NCI-H1092 (cell line): ENCODE measurements at places on chromosomes 6 and 20.

- DNase-seq, result no peak
Observed at GRCh38 chr6:51814418-51814817, 273.0 kb downstream of the PKHD1 start.

DNA sequence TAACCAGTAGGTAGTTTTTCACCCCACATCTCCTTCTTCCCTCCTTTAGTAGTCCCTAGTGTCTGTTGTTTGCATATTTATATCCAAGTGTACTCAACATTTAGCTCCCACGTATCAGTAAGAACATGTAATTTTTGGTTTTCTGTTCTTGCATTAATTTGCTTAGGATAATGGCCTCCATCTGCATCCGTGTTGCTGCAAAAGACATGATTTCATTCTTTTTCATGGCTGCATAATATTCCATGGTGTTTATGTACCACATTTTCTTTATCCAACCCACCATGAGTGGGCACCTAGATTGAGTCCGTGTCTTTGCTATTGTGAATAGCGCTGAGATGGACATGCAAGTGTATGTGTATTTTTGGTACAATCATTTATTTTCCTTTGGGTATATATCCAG lies 306.8 kb downstream of the NKAIN2 start:
- DNase-seq, result no peak

- no peak for DNase-seq
Observed at GRCh38 chr6:15849395-15849794, 186.6 kb upstream of the DTNBP1 start.

DNA sequence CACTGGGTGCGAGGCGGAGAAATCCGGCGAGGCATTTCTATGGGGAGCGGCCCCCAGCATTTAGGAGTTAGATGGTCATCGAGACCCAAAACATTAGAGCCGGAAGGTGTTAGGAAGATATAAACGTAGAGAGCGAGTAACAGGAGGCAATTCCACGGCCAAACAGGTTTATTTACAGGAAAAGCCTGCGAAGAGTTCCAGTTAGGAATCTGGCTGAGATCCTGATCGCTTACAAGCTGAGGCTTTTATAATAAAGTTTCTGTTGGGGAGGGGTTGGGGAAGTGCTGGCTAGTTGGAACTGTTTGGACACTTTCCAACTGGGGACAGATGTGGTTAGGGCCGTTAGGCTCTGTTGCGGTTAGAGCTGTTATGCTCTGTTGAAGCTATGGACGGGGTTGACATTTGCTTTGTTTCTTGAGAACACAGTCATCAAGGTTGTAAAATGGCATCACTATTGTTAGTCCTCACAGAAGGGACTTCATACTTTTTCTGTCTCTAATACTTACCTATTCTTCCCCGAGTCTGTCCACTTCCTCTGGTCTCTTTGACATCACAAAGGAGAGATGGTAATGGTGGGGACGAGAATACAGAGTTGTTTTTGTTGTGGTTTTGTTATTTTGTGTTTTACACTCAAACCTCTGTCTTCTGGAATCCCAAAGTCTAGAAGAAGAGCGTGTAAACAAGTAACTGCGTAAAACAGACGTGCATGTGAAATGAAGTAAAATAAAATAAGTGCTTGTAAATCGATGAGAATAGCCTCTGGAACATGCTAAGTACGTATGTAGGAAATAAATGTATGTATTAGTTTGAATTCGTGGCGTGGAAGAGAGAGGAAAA lies 554 bp upstream of the ZSCAN31 start:
- no peak for DNase-seq

GRCh38 chr6:7561153-7561964 lies 19.9 kb downstream of the DSP start:
- DNase-seq, result peak; percentile 18

GRCh38 chr6:140845701-140846100 lies 1287.0 kb upstream of the GJE1 start:
- DNase-seq, result no peak

DNA sequence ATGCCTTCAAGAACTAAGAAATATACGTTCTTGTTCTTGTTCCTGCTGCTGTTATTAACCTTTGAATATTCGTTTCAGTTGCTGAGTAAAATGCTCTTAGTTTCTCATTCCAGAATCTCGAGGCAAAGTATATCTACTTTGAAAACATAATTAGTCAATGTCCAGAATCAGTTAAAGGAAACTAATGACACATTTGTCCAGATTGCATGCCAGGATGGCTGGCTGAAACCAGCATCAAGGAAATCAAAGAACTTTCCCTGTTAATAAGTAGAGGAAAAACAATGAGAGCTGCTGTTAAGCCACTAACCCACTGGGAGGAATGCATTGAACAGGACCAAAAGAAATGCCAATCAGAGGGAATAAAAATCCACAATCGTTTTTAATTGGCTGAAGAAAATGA lies 196.9 kb downstream of the ALDH8A1 start:
- no peak for DNase-seq

- no peak for DNase-seq
Observed at GRCh38 chr20:6057139-6057538, 3.3 kb upstream of the LRRN4 start.

DNA sequence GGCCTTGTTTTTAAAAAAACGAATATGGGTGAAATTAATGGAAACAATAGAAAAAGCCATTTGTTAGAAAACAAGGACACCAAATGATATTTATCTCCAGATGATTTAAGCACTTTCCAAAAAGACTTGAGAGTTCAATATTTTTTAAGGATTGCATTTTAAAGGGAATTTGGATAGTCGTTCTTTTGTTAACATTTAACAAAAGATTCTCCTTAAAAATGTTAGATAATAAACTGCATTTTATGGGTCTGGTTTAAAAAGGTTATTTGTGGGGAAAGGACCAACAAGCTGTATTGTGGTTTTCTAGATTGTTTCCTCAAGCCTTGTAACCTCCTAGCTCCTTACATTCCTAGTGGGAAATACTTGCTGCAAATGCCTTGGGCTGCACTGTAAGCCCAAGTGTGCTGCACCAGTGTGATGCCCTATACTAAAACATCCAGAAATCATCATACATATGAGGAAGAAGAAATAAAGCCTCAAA lies 1.5 kb upstream of the PHIP start:
- DNase-seq, result no peak

GRCh38 chr20:57407541-57407956 lies 16.4 kb downstream of the RBM38 start:
- no peak for DNase-seq

DNA sequence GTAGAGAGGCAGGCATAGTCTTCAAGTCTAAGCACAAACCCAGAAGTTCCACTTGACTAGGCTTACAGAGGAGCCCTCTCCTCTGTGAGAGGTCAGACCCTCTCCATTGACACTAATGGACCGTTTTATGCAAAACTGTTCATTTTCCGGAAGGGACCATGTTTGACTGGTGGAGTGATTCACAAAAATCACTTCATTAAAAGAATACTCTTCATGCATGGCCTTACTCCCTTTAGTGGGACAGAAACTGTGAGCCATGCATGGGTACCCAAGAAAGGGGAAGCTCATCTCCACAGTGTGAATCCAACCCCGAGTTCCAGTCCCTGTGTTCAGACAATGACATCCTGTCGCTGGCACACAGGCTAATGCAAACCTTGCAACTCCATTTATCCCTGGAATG lies 63.2 kb downstream of the OLIG3 start:
- no peak for DNase-seq

DNA sequence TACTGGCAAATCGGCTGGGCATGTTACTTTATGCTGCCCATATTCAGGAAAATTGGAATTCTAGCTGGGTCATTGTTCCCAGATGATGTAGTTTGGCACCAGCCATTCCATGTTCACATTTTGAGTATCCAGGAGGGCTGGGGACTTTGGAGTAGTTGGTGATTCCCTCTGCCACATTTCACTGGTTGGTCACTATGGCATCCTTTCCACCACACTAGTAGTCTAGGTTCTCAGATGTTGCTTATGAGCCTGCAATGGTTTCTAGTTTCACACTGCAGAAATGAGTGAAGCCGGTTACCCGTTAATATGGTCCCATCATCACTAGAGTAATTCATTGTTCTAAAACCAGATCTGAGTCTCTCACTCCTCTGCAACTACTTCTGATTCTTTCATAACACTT lies 4.6 kb downstream of the PTPN1 start:
- DNase-seq, result no peak

GRCh38 chr6:163717106-163717764 lies 302.7 kb downstream of the QKI start:
- DNase-seq, result no peak

DNA sequence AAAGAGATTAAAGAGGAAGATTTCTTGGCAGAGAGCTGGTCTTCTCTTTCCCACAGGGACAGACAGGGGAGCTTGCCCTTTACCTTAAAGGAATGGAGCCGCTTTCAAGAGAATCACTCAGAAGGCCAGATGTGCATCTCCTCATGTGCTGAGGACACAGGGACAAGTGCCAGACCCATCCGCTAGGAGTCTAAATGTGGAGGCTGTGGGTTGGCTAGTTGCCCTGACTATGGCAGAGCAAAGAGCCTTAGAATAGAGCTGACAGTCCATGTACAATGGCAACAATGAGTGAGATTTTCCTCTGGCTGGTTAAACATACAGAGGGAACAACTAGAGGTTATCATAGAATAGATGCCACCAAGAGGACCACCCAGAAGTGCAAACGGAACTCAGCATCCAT lies 7.3 kb upstream of the DOK5 start:
- DNase-seq, result no peak

GRCh38 chr6:28370440-28370839 lies 20.7 kb downstream of the ZKSCAN3 start:
- no peak for DNase-seq

DNA sequence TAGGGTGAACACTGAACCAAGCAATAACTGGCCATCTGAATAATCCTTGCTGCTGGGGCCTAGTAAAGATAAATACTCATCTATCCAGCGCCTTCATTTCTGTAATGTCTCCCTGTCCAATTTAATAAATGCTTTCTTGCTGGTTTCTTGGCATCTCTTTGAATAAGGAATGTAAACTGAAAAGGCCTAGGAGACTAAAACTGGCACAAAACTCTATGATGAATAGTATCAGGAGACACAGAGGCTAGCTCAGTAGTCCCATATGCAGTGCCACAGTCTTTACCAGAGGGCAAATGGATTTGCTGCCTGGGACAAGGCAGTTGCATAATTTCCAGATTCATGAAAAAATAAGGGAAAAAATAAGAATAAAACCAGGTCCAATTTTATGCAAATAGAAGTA lies 324.4 kb downstream of the CENPW start:
- no peak for DNase-seq

GRCh38 chr20:61983965-61984364 lies 81.7 kb downstream of the TAF4 start:
- no peak for DNase-seq

DNA sequence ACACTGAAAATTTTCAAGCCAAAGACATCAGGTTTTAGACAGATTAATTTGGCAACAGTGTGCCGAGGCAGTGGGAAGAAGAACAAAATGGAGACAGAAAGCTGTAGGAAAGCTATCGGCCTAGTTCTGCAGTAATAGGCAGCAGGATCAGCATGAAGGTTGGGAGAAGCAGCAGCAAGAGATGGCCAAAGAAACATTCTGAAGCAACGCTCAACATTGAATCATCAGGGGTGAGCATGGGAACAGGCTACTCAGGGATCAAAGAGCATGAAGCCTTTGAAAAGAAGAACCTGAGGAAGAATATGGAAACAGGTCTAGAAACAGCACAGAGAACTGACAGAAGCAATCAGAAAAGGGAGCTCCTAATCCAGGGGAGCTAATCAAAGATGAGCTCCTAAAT lies 7.1 kb upstream of the DST start:
- DNase-seq, result no peak

DNA sequence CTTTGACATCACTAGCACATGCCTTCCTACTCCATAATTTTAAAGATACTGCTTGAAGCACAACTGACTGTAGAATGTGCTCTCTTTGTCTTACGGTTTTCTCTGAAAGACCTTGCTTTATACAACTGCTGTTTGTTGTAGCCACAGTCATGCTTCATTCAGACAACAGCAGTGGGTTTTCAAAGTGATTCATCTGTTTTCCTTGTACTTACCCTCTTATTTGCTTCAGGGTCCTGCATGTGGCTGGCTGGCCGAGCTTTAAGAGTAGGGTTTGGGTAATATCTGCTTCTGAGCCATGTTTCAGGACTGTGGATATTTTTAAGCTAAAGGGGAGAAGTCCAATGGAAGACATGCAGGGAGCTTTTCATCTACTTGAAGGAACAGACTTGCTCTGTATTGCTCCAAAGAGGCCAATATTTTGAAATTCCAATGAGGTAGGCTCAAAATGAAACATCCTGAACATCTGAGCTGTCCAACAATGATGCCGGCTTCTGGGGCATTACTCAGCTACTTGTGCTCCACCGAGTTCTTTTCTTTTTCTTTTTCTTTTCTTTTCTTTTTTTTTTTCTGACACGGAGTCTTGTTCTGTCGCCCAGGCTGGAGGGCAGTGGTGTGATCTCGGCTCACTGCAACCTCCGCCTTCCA lies 160.2 kb upstream of the SGK1 start:
- DNase-seq, result no peak

DNA sequence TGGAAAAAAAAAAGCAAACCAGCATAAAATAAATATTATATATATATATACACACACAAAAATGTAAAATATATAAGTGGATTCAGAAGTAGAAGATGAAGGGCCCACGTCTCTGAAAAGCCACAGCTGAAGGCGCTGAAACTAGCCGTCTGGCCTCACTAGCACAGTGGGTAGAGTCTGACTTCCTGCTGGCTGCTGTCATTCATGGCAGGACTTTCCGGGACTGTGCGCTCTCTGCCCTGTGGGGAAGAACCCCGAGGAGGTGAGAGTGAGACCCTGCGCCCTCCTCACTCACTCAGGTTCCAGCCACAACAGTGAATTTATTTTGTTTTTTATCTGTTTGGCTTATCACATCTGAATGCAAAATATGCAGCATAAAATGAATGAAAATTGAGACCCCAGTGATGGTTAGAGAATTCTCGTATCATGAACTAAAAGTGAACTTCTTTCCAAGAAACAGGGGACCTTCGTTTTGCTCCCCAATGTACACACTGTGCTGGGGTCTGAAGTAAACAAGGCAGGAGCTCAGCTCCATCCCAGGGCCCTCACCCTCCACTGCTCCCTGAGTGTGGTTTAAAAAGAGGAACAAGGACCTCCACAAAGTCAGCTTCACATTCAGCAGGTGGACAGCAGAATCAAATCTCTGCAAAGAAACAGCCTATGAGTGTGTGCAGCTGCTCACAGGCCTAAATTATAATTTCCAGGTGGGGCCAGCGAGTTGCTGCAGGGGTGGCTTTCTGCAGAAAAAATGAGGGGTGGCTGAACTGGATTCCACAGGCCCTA lies 1.3 kb upstream of the RAMACL start:
- no peak for DNase-seq

- DNase-seq, result no peak
Observed at GRCh38 chr20:38354227-38354626, 7.9 kb downstream of the LBP start.

DNA sequence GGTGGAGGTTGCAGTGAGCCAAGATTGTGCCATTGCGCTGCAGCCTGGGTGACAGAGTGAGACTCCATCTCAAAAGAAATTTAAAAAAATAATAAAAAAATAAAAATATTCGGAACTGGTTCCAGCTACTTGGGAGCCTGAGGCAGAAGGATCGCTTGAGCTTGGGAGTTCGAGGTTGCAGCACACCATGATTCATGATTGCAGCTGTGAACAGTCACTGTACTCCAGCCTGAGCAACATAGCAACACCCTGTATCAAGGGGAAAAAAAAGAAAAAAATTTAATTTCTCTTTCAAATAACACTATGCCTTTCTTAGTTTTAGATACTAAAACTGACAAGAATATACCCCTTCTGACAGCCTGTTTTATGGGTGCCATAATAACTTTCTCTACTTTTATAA lies 10.5 kb downstream of the KDM1B start:
- DNase-seq, result no peak

GRCh38 chr20:45067087-45067486 lies 33.8 kb downstream of the KCNS1 start:
- no peak for DNase-seq

GRCh38 chr6:126199466-126199865 lies 140.4 kb upstream of the CENPW start:
- DNase-seq, result no peak
